ENCODE measurements at places on chromosomes 5 and 9. TPM values are rescaled to one million over a fixed set of nuclear protein-coding genes. Genes with fewer than 3 reads are reported as not detected.

Gene SPATA24
- 6.7 TPM for total RNA-seq

Gene LCN12
- not detected for total RNA-seq

Gene BHMT
- total RNA-seq, result not detected

Gene UBAP2
- 14.0 TPM for total RNA-seq

Gene PCSK1
- total RNA-seq, result 3.4 TPM

Gene SCGB3A2
- total RNA-seq, result not detected

Gene CFAP77
- 0.20 TPM for total RNA-seq

Gene SPATA31A3
- not detected for total RNA-seq

Gene GPX8
- 46.2 TPM for total RNA-seq

Gene ERAP2
- total RNA-seq, result 5.6 TPM

All from pulmonary artery endothelial cell (primary cell).